Fibroblast of upper back skin (primary cell): ENCODE measurements at places on chromosomes 6 and 20.

DNA sequence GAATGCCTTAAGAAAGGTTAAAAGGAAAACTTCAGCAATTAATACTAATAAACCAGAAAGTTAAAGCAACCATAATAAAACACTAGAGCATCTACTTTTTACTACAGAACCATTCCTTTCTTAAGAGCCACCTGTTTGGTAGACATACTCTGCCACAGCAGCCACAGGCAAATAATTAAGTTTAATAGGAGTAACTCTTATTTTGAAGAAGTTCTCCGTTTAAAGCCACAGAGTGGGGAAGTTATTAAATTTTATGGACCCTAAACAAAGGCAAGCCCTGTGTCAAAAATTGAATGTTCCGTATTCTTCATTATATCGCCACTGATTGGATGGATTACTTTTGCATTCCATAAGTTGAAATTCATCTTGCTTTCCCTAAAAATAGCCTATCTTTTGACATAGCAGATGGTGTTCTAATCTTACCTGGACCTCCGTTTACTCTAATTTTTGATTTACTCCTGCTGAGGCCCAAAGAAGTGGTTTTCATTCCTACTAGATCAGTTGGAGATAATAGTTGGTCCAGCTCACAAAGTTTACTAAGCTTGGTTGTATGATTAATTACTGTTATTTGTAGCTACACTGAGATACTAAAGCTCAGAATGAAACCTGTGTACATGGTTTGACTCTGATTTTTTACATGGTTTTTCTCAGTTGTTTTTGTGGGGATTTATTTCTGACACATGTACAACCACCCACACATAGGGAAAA, 140.4 kb upstream of the SUPT3H start:
- no peak for DNase-seq

- DNase-seq: no peak
Observed at GRCh38 chr6:162854734-162855191, 127.0 kb downstream of the PACRG start.

GRCh38 chr6:15389084-15389764, 143.4 kb downstream of the JARID2 start:
- DNase-seq: no peak

GRCh38 chr20:63049561-63050221, 42.9 kb upstream of the BHLHE23 start:
- DNase-seq: no peak

DNA sequence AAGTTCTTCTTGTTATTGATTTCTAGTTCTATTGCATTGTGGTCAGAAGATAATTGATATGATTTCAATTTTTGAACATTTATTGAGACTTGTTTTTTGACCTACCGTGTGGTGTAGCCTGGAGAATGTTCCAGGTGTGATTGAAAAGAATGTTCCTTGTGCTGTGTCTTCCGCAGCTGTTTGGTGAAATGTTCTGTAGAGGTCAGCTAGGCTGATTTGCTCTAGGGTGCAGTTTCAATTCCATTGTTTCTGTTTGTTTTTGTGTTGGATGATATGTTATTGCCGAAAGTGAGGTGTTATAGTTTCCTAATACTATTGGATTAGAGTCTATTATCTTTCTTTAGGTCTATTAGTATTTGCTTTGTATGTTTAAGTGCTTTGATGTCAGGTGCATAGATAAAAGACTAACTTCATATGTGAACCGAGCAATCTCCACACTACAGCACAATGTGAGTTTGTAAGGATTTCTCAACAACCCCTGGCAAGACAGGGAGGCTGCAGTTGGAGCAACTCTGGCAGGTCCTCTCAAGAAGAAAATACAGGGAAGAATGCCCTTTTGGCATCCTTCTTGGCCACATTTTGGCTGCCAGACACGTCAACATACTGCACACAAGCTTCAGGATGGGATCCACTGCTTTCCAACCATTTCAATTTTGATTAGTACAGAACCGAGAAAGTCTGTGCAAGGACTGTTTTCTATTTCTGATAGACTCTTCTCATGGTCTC, 320.7 kb downstream of the RNF144B start:
- DNase-seq: no peak

DNA sequence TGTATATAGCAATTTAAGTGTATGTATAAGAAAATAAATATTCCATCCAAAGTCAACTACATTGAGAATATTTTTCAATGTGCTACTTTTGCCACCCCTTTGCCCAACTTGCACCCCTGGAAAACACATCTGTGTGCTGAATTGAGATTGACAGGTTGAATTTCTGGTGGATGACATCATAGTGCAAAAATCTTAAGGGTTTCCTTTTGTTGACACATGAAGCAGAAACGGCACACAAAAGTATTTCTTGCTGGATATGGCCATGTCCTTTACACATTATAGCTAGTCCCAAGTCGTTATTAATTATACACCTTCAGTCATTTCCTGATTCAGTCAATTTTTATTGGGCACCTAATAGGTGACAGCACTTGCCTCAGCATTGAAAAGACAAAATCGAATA, 188.7 kb upstream of the FBXL4 start:
- no peak for DNase-seq

DNA sequence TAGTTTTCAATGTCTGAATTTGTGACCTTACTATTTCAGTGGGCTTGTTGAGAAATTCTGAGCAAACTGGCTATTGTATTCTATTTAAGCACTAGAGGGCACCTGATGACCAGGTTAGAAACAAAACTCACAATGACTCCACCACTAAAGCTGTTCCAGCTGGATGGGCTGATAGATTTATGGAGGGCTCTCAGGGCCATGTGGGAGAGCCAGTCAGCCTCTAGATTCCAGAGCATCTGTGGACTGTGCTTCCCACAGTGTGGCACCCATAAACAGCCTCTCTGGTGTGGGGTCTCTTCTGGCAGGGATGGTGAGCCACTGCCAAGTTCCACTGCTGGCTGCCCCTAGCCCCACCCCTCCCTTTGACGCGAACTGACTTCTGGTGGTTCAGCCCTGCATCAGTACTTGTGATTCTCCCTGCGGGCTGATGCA, 29.2 kb downstream of the C6orf58 start:
- DNase-seq: peak; percentile 52

- DNase-seq: no peak
Observed at GRCh38 chr6:25035512-25036435, 100.0 kb upstream of the RIPOR2 start.

- no peak for DNase-seq
Observed at GRCh38 chr6:40762981-40763380, 175.8 kb upstream of the LRFN2 start.

DNA sequence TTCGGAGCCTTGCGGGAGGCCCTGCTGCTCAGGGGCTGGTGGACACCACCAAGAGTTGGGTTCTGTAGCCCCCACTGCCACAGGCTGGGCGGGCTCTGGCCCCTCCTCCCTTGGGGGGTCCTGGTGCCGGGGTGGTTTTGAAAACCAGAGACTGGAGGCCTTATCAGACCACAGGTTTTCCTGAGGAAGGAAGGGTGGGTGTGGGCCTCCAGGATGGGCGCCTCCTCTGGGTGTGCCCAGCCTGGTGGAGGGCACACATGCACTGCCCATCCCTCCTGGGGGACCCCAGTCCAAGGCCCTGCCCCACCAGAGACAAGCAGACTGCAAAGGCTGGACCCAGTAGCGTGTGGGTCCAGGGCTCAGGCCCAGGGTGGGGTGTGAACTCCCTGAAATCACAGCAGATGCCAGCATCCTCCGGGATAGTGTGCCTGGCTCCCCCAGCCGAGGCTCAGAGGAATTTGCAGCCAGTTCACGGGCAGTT, 13.5 kb upstream of the ZBTB46 start:
- no peak for DNase-seq

- DNase-seq: no peak
Observed at GRCh38 chr6:56037601-56038000, 162.2 kb upstream of the BMP5 start.

GRCh38 chr6:119157506-119157815, 79.0 kb upstream of the FAM184A start:
- no peak for DNase-seq

DNA sequence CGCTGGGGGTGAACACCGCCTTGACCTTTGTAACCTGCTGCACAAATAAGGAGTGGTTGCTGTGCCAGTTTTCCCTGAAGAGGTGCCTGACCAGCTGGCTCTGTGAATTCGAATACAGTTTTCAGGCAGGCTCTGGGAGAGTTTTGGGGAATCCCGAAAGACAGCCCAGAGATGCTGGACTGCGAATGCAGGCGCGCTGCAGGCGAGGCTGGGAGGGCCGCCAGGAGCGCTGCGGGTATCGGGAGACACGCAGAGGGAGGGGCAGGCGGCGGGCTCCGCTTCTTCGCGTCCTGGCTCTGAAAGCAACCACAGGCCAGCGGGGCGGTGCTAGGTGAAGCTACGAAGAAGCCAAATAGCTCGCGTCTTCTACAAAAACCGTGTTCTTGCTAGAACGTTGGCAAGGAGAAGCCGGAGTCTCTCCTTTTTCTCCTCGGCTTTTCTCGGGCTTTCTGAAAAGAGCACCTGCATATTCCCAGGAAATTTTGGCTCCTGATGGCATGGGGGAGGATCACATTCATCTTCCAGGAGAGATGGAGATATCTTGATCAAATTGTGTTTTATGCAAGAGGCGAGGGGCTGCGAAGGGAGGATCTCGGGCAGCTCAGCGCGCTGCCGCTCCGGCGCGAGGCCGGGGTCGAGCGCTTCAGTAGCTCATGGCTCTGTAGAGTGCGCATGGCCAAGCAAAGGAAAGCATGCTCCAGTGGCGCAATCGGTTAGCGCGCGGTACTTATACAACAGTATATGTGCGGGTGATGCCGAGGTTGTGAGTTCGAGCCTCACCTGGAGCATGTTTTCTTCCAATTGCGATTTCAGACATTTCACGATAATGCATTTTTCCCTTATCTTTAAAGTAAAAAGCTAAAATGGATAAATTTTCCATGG, 158.1 kb upstream of the ZNF184 start:
- peak; percentile 53 for DNase-seq

DNA sequence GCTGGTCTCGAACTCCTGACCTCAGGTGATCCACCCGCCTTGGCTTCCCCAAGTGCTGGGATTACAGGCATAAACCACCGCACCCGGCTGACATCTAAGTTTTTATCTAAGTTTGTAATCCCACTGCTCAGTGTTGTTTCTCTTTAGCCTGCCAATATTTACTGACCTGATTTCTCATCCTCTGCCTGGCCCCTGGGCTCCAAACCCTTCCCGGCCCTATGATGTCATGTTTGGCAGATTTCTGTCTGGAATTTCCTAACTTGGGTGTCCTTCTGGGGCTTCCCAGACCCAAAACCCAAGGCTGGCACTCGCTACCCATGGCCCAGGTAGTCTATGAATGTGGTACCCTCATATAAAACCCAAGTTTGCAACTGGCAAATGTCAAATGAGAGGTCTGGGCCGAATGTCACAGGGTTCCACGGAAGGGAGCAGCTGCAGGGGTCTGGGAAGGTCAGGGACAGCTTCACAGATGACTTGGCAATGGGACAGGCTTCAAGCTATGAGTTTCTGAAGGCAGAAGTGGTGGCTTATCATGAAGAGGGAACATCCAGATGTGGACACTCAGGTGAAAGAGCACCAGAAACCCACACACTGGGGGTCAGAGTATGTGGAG, 54.9 kb downstream of the TMEM170B start:
- no peak for DNase-seq

DNA sequence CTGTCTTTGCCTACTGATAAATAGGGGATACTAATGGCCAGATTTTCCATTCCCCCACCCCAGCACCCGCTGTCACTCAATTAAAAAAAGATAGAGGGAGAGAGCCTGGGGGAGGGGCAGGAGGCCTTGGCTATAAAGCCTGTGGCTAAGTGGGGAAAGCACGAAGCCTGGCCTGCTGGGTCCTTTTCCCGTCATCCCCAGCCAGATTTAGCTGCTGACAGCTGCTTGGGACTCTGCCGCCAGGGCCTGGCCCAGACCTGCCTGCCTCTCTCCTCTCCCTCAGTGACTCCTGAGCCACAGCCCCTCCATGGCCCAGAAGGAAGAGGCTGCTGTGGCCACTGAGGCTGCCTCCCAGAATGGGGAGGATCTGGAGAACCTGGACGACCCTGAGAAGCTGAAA, at the start of gene APOBEC2:
Gene APOBEC2, plus strand, starts transcription at position 162 of the 400 bp plus-strand sequence. Its CDS starts 146 bp downstream, at position 308.
- DNase-seq: no peak

DNA sequence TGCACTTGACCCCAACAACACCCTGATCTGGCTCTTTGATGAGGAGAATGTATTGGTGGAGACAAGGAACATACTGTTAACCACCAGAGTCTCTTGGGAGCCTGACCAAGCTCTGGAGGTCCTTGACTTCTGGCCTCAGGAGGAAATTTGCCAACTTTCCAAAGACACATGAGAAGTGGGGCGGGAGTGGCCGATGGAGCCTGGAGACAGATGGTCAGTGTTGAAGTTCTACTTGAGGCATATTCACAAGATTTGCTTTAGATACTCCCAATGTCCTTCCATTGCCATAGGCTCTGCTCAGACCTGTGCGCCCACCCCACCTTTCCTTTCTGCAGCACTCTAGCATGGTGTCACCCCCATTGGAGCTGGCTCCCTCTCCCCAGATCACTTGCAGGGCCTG, 241.0 kb downstream of the SLC24A3 start:
- no peak for DNase-seq

DNA sequence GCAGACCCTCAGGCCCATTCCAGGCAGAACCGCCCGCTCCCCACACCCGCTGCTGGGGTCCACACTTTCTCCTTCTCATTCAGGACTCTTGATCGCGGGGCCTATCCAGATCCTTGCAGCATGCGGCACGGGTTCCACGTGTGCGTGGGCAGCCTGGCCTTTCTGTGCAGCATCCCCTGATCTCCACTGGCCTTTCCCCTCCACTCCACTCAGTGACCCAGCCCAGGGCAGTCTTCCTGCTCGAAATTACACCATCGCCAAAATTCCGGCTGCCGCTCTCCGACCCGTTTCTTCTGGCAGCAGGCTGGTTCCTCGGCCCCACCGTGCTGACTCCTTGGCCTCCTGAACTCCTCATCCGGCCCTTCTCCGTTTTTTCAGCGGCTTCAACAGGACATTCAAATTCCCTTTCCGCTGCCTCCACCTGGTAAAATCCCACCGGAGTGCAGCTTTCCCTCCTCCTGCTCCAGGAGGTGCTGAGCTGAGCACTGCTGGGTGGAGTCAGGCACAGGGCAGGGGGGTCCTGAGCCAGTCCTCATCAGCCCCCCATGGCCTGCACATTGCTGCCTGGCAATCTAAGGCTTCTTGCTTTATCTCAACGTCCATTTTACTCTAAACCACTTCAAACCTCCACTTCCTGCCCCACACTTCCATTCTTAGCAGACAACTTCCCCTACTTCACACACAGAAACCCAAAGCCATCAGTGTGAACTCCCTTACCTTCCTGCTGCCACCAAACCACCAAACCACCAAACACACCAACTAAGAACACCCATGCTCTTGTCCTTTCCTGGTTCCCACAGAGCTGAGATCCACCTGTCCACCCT, 9.0 kb downstream of the SFT2D1 start:
- DNase-seq: no peak

DNA sequence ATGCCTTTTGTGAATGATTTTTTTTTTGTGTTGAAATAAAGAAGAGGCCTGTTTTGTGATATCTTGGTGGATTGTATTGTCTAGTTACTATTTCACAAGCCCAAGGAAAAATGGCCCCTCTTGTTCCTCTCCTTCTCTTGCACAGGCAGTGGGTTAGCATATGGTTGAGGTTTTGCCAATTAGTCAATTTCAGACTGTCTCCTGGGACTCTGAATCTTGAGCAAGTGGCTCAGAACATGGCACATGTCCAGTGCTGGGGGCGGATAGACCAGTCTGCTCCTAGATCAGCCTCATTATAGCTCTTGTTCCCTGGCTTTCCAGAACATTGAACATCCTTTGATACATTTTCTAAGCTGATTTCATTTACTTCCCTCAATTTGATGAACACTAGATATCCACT, 589.2 kb downstream of the PHF3 start:
- DNase-seq: peak; percentile 82

- DNase-seq: no peak
Observed at GRCh38 chr6:68235326-68235784, 399.7 kb upstream of the ADGRB3 start.

- DNase-seq: no peak
Observed at GRCh38 chr6:31780507-31781243, 3.5 kb upstream of the VWA7 start.

GRCh38 chr20:44883214-44883902, 2.1 kb upstream of the YWHAB start:
- no peak for DNase-seq
